ENCODE measurements at places on chromosomes 4 and X. TPM values are rescaled to one million over a fixed set of nuclear protein-coding genes. Genes with fewer than 3 reads are reported as not detected.

DNA sequence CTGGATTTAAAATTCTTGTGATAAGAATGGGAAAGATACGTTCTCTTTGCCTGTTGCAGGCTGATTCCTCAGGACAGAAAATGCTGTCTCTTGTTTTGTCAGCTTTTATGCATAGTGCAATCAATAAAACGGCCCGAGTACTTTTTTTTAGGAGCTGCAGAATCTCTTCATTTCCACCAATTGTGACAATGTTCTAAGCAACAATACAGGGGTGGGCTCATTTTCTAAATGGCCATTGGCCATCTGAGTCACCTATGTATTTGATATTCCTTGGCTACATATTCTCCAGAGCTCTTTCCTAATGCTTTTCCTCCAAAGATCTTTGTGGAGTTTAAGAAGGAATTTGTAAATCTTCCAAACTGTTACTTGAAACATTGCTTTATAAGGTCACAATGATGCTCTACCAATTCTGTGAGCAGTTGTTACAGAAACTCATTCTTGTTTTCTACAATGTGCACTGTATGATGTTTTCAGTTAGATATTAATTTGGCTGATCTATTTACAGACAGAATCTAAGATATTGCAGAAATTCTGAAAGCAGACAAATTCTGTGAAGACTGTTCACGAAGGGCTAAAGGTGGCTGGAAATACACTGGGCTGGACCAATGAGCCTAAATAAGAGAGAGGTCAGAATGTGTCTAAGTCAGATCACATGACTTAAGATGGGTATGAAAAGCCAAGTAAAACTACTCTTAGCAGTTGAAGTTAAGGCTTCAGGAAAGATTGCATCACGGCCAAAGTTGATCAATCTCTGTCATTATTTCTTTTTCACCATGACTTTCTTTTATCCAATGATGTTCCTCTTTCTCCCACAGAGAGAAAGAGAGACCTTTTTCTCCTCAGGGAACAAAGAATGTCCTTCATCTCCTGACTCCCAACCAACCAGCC, 33.4 kb downstream of the TAPT1 start:
- DNase-seq = no peak

- no peak for DNase-seq
Observed at GRCh38 chrX:30248854-30249253, 1.9 kb downstream of the MAGEB1 start.

DNA sequence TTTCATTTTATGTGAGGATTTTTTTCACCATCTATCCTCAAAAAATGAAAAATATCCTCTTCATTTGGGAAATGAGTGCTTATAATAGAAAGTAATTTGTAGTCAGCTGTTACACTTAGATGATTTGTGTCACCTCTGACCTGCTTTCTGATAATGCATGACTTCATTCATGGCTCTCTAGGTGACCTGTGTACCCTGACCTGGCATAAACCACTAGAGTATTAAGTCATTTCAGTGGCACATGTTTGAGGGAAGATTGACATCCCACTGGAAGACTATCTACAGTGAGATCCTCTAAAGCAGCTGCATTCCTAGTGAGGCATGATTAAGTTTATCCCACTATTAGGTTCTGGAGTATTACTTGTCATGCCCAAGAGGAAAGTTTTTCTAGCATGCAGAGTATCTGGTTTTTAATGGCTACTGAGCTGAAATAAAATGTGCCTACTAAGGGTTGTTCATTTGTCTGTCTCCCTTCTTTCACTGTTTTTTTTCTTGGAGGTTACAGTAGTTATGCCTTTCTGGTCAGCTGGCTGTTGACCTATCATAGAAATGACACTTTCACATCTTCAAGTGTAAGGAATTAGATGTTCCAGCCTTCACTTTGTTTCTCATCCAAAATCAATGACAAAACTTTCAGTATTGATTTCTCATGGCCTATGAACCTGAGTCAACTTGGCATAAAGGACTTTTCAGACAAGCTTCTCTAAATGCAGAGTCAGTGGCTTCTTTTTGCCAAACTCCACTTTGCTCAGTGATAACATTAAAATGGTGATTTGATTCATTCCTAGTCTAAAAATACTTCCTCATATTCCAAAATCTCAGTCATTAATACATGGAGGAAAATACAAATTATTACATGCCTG, 33.1 kb downstream of the TET2 start:
- no peak for DNase-seq

- peak; percentile 15 for DNase-seq
Observed at GRCh38 chr4:158823461-158823873, 54.6 kb downstream of the FNIP2 start.

GRCh38 chr4:120760047-120760446, 162.5 kb downstream of the PRDM5 start:
- no peak for DNase-seq

- DNase-seq = no peak
Observed at GRCh38 chr4:105350859-105351490, 122.9 kb downstream of the PPA2 start.

- no peak for DNase-seq
Observed at GRCh38 chrX:11648705-11649519, 16.8 kb downstream of the ARHGAP6 start.

GRCh38 chr4:100083289-100083688, 107.0 kb downstream of the DDIT4L start:
- DNase-seq = no peak

DNA sequence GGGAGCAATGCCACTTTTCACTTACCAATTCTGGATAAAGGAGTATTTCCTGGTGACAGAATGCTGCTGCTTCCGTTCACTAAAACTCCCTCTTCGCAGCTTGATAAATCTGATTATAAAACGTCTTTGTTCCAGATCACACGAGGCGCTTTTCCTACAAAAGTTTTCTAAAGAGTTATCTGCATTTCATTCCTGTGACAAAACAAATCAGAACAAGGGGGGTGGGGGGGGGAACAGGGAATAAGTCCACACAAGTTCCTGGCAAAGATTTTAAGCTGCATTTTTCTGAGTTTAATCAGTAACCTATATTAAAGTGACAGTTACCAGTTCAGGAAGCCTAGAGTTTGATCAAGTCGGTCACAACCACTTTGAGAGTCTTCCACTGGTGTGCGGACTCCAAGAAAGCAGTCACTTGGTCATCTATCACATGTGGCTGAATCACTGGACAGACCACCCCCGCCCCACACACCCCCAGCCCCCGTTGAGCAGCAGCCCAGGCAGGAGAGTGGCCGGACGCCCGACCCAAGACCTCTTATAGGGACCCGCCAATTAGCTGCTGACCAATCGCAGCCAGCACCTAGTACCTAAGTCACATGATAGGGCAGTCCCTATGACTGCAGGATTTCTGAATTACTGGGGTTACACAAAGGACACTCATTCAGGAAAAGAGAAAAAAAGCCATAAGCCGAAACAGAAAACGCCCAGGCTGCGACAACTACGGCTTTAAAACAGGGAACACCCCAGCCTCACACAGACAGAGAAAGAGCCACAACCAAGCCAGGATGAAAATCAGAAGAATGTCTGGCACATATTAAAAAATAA, 569.3 kb upstream of the DIPK2B start:
- peak; percentile 94 for DNase-seq

DNA sequence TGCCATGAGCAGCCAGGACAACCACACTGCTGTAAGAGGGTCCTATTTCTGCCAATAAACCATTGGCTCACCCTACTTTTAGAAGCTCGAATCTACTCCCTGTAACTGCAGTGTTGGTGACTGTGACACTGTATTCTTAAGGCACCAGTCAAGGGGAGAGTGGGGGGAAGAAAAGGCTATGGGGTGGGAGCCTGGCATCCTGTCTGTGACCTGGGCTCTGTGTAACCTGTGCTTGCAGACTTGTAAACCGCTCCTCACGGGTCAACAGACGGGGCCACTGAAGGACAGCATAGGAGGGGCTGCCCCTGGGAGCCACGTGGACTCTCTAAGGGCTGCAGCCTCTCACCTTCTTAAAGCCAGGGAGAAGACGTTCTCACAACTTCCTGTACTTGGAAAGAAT, 42.2 kb upstream of the ENPP6 start:
- no peak for DNase-seq

DNA sequence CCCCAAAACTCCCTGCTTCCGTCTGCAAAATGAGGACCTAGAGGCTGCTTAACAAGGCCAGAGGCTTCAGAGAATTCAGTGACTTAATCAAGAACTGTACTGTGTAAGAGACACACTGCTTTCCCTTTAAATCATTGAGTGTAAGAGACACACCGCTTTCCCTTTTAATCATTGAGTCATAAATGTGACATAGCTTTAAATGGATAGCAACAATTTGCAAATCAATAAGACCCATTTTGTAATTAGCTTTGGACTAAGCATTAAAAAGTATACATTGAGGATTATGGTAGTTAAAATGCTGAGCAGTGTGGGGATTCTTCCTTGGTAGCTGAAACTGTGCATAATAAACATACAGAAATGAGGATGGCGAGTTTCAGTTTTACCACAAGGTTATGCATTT, 31.8 kb downstream of the ARX start:
- no peak for DNase-seq

DNA sequence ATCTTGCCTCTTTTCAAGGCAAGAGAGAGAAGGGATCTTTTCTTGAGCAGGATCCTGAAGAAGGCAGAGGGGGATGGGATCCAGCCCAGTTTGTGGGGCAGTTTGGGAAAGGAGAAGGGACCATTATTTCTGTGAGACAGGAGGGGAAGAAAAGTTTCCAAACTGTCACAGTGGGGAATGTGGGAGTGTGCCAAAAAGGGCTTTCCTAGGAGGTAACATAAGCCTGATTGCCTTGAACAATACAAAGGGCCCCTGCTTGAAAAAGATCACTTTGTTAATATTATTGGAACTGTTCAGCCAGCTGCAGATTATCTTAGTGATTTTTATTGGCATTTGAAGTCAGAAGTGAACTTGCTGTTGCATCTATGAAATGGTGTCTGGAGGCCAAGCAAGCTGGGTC, 55.2 kb downstream of the MTM1 start:
- no peak for DNase-seq

DNA sequence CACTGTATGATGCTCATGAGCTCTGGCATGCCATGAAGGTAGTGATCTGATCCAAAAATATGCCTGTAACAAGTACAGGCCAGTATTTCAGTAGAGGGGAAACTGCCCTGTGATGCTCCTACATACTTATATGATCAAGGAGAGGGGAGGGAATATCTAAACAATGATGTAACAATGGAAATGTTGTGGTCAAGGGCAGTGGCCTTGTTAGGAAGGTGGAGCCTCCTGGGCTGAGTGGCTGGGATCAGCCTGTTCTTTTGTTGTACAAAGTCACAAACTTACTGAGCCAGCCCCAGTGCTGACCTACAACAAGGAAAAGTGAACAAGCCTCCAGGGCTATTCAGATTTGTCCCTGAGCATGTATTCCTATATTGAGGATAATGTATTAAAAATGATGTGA, 70.3 kb downstream of the ANXA10 start:
- no peak for DNase-seq

- DNase-seq = no peak
Observed at GRCh38 chrX:5015451-5015850, 1213.2 kb downstream of the NLGN4X start.

DNA sequence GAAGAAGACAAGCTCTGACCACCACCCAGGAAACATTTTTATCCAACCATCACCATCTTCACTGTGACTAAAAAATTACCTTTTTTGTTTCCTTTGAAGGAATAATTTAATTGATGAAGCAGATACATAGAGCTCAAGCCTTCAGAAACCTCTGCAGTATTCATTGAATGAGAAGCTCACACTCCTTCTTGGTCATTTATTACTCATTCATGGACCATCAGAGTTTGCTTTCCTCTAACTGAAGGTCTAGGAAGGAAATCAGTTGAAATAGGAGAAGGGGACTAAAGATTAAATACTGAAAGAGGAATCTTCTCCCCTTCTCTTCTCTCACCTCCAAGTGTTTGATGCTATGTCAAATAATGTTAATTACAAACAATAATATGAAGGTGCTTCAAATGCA, 290.6 kb upstream of the KLF3 start:
- DNase-seq = peak; percentile 7

- DNase-seq = no peak
Observed at GRCh38 chrX:2497961-2498780, 2.6 kb downstream of the DHRSX start.

GRCh38 chr4:171025776-171026175, 787.4 kb upstream of the GALNTL6 start:
- no peak for DNase-seq

- DNase-seq = no peak
Observed at GRCh38 chrX:68433981-68434299, 645 bp upstream of the OPHN1 start.

DNA sequence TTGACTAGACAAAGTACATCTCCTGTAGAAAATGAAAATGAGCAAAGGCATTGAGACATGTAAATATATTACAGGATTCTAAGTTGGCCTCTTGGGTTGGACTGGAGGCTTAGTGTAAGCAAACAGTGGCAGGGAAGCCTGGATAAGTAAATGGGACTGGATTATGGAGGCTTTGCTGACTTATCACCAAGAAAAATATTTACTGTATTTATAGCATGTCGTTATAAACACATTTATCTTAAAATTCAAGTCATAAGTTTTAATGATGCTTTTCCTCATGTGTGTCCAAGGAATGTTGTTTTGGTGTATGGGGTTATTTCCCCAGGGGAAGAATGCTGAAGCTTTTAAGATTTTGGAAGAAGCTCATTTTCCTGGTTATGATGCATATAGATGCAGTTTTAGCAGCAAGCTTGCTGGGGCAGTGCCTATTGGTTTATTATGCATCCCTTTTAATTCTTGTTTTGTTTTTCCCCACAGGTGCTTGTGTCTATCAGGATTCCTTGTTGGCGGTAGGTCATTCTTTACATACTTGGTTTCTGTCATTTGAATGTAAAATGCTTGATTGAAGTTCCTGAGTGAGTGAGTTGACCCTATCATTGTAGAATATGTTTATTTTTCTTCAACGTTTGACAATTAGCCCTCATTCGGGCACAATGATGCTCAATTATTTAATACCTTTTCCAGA, 8.5 kb downstream of the FRAS1 start:
- DNase-seq = no peak

DNA sequence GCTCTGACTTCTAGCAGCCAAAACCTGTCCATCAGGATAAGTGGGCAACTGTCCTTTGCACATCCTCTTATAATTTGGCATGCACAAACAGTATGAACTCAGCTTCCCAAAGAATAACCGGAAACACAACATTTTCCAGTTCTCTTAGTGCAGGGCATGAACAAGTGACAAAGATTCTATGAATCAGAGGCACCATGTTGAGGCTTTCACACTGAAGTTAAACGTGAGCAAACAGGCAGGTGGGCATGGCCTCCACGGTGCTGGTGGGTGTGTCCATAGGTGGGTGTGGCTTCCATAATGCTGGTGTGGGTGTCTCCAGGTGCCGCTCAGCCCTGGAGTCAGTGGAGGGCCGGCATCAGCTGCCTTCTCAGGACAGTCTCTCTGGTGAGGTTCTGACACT, 196.5 kb downstream of the SMIM20 start:
- peak; percentile 84 for DNase-seq

Gene UBE2D3
- total RNA-seq = 302 TPM

Gene PLP2
- total RNA-seq = 12.0 TPM

Gene PHF8
- total RNA-seq = 20.0 TPM

Gene SLC16A2
- total RNA-seq = 1.0 TPM

Gene TLR10
- not detected for total RNA-seq

Gene GPM6B
- 0.13 TPM for total RNA-seq

Gene CBLL2
- total RNA-seq = not detected

Gene ARHGAP6
- total RNA-seq = 0.39 TPM

Gene PGAM4
- total RNA-seq = not detected

Gene CSAG3
- not detected for total RNA-seq

Gene PRKG2
- not detected for total RNA-seq

Gene DCUN1D4
- 21.4 TPM for total RNA-seq

Gene SHISA3
- total RNA-seq = 0.13 TPM

Gene COX7B2
- not detected for total RNA-seq

Gene RIPPLY1
- not detected for total RNA-seq

Gene RBMXL3
- total RNA-seq = not detected

All from dermis microvascular lymphatic vessel endothelial cell (primary cell).